ENCODE measurements at places on chromosomes 1 and 21.

GRCh38 chr1:43558346-43558841, 27.7 kb downstream of the PTPRF start:
- no peak for DNase-seq

- no peak for DNase-seq
Observed at GRCh38 chr1:98854137-98854536, 150.5 kb downstream of the PLPPR5 start.

- DNase-seq, result no peak
Observed at GRCh38 chr1:50278961-50279360, 144.3 kb downstream of the DMRTA2 start.

DNA sequence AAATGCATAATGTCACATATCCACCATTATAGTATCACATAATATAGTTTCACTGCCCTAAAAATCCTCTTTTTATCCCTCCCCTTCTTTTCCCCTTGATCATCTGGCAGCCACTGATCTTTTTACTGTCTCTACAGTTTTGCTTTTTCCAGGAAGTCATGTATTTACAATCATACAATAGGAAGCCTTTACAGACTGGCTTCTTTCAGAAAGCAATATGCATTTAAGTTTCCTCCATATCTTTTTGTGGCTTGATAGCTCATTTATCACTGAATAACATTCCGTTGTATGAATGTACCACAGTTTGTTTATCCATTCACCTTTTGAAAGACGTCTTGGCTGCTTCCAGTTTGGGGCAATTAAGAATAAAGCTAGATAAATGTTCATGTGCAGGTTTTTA, 14.3 kb upstream of the WDTC1 start:
- no peak for DNase-seq

DNA sequence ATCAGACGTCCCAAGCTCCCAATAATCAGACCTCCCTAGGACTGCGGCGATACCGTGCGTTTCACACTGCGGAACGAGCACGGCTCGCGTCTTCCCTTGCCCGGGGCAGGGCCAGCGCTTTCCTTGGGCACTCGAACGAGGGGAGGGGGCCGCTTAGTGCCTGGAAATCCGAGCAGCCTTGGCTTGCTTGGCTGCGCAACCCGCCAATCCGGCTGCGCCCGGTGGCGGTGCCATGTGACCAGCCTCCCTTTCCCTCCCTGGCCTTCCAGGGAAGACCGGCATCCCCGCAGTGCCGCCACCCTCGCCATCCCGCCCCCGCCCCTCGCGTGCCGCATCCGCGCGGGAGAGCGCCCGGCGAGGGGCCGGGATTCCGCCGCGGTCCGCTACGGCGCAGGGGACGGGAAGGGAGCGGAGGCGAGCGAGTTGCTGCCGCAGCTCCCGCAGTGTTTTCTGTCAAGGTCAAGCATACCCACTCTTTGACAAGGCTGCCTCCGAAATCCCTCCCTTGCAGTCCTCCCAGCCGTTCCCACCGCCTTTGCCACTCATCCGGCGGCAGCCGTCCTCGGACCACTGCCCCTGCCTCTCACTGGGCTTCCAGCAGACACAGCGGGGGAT, 8.3 kb upstream of the RNF19B start:
- DNase-seq, result no peak

GRCh38 chr1:85584264-85584781, 3.8 kb downstream of the CCN1 start:
- peak; percentile 98 for DNase-seq

DNA sequence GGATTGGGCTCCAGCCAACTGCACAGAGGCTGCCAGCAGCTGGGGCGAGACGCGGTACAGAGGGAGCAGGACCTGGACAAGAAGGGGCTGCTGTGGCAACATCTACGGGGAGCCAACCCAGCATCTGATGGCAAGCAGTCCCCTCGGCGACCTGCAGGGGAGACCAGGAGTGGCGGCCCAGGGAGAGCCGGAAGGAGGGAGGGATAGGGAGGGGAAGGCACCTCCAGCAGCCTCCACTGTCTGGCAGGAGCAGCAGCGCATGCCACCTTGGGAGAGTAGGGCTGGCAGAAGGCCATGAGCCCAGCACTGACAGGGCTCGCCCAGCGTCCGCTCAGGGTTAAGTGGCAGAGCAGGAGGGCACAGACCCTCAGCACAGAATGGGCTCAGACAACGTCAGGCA, 17.3 kb downstream of the CHD5 start:
- DNase-seq, result no peak

DNA sequence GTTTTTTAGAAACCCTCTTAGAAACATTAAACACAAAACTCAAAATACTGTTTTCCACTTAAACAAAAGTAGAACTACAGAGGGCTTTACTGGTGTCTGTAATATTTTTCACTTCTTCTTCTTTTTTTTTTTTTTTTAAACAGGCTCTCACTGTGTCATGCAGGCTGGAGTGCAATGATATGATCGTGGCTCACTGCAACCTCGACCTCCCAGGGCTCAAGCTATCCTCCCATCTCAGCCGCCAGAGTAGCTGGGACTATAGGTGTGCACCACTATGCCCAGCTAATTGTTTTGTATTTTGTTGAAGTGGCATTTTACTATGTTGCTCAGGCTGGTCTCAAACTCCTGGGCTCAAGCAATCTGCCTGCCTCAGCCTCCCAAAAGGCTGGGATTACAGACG, 194.8 kb downstream of the DAB1 start:
- no peak for DNase-seq

- DNase-seq, result no peak
Observed at GRCh38 chr1:51297401-51298321, 32.7 kb downstream of the TTC39A start.

- no peak for DNase-seq
Observed at GRCh38 chr21:37139154-37139553, 66.1 kb downstream of the TTC3 start.

- no peak for DNase-seq
Observed at GRCh38 chr21:38531591-38531990, 33.3 kb upstream of the ERG start.

- DNase-seq, result no peak
Observed at GRCh38 chr1:15332525-15332924, 77.2 kb upstream of the EFHD2 start.

- DNase-seq, result no peak
Observed at GRCh38 chr1:195005338-195005737, 1602.9 kb downstream of the KCNT2 start.

DNA sequence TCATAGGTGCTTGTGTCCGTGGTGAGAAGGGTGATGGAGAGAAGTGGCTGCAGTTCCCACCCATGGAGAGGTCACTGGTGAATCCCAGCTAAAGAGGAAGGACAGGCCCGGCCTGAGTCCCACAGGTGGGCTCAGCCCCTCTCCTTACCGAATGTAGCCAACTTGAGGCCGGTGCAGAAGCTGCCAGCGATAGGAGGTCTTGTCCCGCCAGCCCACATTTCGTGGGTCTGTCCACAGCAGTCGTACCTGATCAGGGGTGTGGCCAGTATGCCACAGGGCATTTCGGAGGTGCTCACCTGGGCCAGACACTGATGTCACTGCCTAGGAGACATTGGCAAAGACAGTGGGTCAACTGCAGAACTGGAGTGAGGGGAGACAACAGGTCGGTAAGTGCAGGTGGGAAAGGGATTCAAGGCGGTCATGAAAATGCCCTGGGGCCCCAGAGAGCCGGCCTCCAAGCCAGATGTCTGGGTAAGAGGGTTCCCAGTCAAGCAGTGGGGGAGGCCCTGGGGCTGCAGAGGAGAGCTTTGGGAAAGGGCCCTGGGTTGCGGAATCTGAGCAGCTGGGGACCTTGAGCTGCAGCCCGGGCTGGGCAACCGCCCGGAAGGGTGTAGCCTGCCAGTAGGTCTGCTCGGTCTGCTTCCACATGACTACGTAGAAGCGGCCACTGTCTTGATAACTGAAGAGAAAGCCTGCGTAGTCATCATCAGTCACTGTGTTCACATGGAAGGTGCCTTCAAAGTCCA, 10.6 kb downstream of the THBS3 start:
- DNase-seq, result no peak

- no peak for DNase-seq
Observed at GRCh38 chr1:154391086-154391770, 13.9 kb upstream of the IL6R start.

- DNase-seq, result no peak
Observed at GRCh38 chr1:28412731-28413130, 43.2 kb downstream of the PHACTR4 start.

- no peak for DNase-seq
Observed at GRCh38 chr1:29322861-29323585, 86.7 kb downstream of the PTPRU start.

DNA sequence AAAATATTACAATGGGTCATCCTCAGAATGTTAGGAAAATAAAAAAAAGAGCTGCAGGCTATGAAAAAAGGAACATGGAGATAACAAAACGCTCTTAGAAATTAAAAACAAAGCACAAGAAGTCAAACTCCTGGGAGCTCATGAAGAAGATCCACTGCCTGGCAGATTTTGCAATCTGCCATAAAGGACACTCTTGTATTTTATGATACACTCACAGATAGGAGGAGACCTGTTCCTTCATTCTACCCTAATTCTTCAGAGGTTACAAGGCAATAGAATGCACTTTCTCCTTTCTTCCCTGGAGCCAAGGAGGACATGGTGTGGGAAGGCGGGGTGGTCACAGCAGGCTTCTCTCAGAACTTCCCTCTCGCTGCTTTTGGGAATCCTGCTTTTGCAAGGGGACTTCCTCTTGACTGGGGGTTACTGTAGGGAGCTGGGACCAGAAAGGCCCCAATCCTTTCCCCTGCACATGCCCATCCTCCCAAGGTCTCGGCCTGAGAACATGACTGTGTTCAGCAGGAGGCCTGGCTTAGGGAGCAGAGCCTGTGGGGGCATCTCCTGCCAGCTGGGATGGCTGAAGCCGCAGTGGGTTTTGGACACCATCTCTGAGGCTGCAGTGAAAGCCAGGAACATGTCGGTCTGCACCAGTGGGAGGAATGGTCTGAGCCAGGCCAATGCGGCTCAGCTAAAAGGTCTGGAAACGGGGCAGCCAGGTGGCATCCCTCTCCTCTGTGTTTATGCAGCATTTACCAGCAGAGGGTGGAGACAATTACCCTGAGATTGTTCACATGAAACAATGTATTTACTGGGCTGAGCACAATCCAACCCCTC, 44.8 kb downstream of the GPR161 start:
- DNase-seq, result no peak

DNA sequence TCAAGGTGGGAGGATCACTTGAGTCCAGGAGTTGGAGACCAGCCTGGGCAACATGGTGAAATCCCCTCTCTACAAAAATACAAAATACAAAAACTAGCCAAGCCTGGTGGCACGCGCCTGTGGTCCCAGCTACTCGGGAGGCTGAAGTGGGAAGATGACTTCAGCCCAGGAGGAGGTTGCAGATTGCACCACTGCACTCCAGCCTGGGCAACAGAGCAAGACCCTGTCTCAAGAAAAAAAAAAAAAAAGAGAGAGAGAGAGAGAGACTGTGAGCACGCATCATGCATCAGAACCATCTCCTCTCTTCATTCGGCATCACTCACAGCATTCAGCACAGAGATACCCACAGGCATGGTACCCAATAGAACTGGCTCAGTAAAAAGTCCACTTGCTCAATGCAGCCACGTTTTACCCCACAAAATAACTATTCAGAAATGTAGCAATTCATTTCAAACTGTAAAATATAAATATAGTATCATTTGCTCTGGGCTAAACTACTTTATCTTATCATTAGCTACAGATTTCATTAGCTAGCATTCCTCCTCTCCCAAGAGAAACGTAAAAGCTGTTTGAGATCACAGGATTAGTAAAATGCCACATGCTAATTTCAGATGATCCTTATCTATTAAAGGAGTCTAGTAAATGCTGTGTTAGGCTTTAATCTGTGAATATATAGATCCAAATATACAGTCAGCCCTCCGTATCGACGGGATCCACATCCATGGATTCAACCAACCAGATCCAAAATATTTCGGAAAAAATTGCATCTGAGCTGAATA, 11.7 kb downstream of the LBR start:
- DNase-seq, result no peak

DNA sequence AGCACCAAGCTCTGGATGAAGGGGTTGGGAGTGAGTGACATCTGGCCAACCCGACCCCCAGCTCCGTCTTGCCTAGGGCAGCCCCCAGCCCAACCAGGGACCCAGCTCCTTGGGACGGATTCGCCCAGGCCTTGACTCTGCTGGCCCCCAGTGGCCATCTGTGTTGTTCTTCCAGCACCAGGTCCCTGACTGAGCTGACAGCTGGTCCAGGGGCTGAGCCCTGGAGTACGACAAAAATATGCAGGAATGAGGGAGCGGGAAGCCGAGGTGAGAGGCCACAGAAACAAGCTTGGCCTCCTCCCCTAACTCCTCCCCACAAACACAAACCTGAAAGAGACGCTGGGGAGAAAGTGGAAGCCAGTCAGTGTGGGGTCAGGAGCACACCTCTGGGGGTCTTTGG, 55.0 kb upstream of the PAX7 start:
- no peak for DNase-seq

- DNase-seq, result no peak
Observed at GRCh38 chr21:45574081-45574501, 31.9 kb upstream of the SLC19A1 start.

GRCh38 chr1:41355761-41356160, 5.5 kb upstream of the FOXO6 start:
- no peak for DNase-seq

DNA sequence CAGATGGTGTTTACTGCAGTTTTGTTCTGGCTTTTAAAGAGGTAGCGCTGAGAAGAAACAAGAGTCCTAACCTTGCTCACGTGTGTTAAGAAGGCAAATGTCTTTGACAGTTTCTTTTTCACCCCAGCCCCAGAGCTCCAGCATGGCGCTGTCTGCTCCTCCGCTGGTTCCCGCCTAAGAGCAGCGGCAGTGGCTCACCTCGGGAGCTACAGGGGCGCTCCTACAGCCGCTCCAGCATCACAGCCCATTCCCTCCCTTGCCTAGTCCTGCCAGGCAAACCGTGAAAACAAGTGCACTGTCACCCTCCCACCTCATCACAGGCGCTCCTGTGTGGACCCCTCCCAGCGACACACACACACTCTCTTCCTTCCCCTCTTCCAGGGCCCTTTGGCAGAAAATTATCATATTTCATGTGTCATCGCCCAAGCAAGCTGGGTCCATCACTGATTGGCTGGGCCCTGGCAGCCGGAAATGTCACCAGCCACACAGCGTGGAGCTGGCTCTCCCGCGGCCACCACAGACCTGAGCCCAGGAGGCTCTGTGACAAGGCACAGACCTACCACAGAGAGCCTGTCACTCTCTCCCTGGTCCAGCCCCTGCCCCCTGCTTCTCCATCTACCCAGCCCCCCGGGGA, 1.2 kb upstream of the HIVEP3 start:
- DNase-seq, result no peak

DNA sequence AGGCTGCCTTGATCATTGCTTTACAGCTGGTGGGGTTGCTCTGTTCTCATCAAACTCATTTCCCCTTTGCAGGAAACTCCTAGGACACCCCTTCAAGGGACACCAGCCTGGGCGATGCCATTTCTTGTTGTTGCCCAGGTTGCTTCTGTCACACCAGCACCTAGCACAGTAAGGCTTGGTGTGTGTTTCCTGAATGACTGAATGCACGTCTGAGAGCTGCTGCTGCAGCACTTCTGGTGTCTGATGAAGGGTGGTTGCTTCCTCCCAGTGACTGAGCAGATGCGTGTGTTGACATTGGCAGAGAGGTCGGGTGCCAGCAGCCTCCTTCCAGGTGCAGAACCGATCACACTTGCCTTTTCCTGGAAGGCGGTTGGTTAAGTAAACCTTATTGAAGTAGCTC, 477.4 kb downstream of the CAMTA1 start:
- DNase-seq, result no peak

GRCh38 chr1:169630006-169630405, at the start of gene SELP:
TSS of gene SELP (minus strand) at chr1:169630124. CDS start at chr1:169630074, 50 bp downstream.
- DNase-seq, result no peak

- no peak for DNase-seq
Observed at GRCh38 chr1:3097861-3098260, 28.9 kb downstream of the PRDM16 start.
